ENCODE measurements at places on chromosomes 1 and 21.

DNA sequence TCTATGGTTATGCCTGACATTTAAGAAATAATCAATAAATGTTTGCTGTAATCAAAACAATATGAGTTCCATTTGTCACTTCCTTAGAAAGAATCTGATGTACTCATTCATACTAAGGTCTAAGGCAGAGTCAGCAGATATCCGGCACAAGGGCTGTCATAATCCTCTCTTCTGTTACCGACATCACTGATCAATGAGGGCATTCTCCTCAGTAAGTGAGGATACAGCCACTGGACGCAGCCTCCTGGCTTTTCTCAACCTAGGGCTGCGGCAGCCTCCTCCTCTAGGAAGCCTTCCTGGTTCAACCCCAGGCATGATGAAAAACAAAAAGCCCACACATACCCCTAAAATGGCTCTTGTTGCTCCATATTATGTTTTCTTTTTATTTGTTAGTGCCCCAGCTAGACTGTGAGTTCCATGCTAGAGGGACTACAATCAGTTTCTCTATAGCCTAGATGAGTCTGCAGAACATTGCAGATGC, 40.7 kb upstream of the TENT5C start:
- no peak for DNase-seq
- H3K27ac ChIP-seq: no peak overlapping the region
- no peak overlapping the region for H3K4me3 ChIP-seq
- no peaks in the 10 kb centered on the region for H3K4me1 ChIP-seq

DNA sequence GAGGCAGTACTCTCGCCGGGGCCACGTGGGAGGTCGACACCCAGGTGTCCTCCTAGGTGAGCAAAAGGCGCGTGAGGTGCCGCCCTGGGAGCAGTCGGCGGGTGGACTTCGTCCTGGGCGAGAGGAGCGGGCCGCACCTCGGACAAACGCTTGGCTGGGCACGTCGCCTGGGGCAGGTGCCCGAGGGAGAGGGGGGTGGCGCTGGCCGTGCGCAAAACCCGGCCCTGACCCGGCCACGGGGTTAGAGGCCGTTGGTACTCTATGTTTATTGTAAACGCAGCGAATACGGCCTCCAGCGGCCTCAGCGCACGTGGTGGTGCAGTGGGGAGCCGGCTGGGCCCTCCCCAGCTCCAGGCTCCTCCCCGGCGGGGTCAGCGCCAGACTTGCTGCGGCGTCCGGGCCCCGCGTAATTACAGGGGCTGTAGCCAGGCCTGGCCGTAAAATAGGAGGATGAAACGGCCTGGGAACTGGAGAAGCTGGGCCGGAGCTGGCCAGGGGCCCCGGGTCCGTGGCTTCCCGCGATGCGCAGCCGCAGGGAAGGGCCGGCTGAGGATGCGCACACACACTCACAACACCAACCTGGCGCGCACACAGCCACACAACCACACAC, 1.6 kb upstream of the EFNA1 start:
- H3K36me3 ChIP-seq: no peaks in the 10 kb centered on the region
- peak overlapping the region; percentile 57 for H3K4me3 ChIP-seq
- H3K27ac ChIP-seq: peak overlapping the region; percentile 61
- peaks cover 57% of the 10 kb centered on the region for H3K4me1 ChIP-seq

GRCh38 chr21:27677546-27677945, 710.7 kb upstream of the ADAMTS5 start:
- no peak for DNase-seq
- no peaks in the 10 kb centered on the region for H3K27me3 ChIP-seq
- no peaks in the 10 kb centered on the region for H3K36me3 ChIP-seq
- H3K27ac ChIP-seq: no peak overlapping the region
- no peaks in the 10 kb centered on the region for H3K4me1 ChIP-seq
- no peak overlapping the region for H3K4me3 ChIP-seq

DNA sequence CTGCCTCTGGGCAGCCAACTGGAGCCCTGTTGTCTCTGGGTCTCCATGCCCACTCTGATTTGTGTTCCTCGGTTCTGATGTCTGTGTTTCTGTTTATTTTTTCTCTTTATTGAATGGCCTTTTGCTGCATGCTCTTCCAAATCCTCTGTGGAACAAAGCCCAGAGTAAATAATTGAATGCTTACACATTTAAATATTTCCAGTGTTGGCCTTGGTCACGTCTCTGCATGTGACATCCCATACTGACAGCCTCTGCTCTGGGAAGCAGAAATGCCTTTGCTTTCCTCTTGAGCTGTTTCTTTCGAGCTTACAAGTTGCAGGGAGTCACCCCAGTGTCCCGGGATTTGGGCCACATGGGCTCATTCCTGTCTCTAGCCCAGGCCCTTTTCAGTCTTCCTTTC, 267.9 kb downstream of the PTPRU start:
- DNase-seq: peak; percentile 70
- peaks cover 5% of the 10 kb centered on the region for H3K27me3 ChIP-seq
- H3K27ac ChIP-seq: peak overlapping the region; percentile 4
- peaks cover 25% of the 10 kb centered on the region for H3K4me1 ChIP-seq
- H3K36me3 ChIP-seq: no peaks in the 10 kb centered on the region
- no peak overlapping the region for H3K4me3 ChIP-seq

GRCh38 chr1:73100216-73100615, 817.9 kb upstream of the NEGR1 start:
- no peaks in the 10 kb centered on the region for H3K4me1 ChIP-seq
- H3K27me3 ChIP-seq: no peaks in the 10 kb centered on the region
- H3K4me3 ChIP-seq: no peak overlapping the region
- no peak for DNase-seq
- H3K36me3 ChIP-seq: no peaks in the 10 kb centered on the region
- H3K27ac ChIP-seq: no peak overlapping the region

DNA sequence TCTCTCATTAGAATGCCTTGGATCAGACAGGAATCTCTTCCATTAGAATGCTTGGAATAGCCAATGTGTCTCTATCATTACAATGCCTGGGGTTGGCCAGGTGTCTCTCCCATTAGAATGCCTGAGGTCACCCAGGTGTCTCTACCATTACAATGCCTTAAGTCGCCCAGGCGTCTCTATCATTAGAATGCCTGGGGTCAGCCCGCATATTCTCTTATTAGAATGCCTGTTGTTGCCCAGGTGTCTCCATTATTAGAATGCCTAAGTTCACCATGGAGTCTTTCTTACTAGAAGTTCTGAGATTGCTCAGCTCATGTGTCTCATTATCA, 60.2 kb downstream of the RNF187 start:
- no peak overlapping the region for H3K4me3 ChIP-seq
- H3K27me3 ChIP-seq: peaks cover 2% of the 10 kb centered on the region
- no peaks in the 10 kb centered on the region for H3K4me1 ChIP-seq
- no peak overlapping the region for H3K27ac ChIP-seq

- H3K27ac ChIP-seq: peak overlapping the region; percentile 93
- H3K36me3 ChIP-seq: no peaks in the 10 kb centered on the region
- peak overlapping the region; percentile 69 for H3K4me3 ChIP-seq
- DNase-seq: peak; percentile 35
- H3K27me3 ChIP-seq: no peaks in the 10 kb centered on the region
Observed at GRCh38 chr1:48470481-48470855, 1.5 kb downstream of the SPATA6 start.

GRCh38 chr1:40081871-40082270, 15.2 kb downstream of the PPT1 start:
- DNase-seq: no peak
- H3K4me1 ChIP-seq: no peaks in the 10 kb centered on the region
- no peak overlapping the region for H3K27ac ChIP-seq
- peaks cover 35% of the 10 kb centered on the region for H3K36me3 ChIP-seq

DNA sequence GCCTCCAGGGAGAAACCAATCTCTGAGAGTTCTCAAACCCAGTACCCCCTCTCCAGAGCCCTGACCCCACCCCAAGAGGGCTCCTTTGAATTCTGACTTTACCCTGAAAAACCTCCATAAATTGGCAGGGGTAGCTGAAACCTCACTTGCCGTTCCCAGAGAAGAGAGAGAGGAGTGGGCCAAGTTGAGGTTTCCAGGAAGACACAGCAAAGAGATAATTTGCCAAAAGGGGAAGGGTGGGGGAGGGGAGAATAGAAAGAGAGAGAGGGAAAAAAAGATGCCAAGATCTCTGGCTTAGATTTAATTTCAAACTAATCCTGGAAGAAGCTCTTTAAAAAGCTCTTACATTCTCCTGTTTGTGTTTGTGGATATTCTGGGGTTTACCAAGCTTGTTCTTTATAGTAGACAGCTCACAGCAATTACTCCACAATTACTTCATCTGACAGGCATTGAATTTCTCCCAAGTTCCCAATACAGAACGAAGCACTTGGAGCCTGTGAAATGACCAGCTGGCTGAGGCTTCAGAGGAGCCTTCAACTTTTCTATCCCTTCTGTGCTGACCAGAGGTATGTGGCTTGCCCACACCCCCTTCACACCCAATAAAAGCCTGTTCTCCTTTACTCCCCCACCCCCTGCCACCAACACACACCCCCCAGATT, 1.1 kb upstream of the GRHL3 start:
- H3K36me3 ChIP-seq: no peaks in the 10 kb centered on the region
- H3K27ac ChIP-seq: peak overlapping the region; percentile 78
- peak; percentile 52 for DNase-seq
- H3K4me3 ChIP-seq: no peak overlapping the region

- H3K36me3 ChIP-seq: no peaks in the 10 kb centered on the region
- H3K4me1 ChIP-seq: no peaks in the 10 kb centered on the region
- no peaks in the 10 kb centered on the region for H3K27me3 ChIP-seq
Observed at GRCh38 chr1:150385537-150386445, 21.8 kb downstream of the RPRD2 start.

- peaks cover 78% of the 10 kb centered on the region for H3K36me3 ChIP-seq
- no peak overlapping the region for H3K27ac ChIP-seq
- peaks cover 14% of the 10 kb centered on the region for H3K4me1 ChIP-seq
Observed at GRCh38 chr21:44090325-44090724, 16.9 kb upstream of the PWP2 start.

- DNase-seq: no peak
- no peak overlapping the region for H3K27ac ChIP-seq
- H3K36me3 ChIP-seq: no peaks in the 10 kb centered on the region
- H3K27me3 ChIP-seq: no peaks in the 10 kb centered on the region
- H3K4me1 ChIP-seq: peaks cover 4% of the 10 kb centered on the region
Observed at GRCh38 chr1:197862671-197863070, 39.8 kb upstream of the C1orf53 start.

DNA sequence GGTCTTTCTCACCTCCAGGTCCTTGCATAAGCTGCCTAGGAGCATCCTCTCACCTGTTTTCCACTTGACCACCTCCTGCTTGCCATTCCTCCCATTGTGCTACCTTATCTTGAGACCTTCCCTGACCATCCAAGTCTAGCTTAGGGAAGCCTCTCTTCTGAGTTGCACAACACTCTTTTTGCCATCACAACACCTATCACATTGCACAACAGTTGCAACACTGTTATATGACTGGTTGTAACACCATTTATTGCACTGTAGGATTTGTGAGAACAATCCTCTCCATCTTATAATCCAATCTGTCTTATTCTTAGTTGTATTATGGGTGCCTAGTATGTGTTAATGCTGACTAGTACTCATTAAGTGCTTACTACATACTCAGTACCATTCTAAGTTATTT, 488.7 kb downstream of the OMA1 start:
- no peaks in the 10 kb centered on the region for H3K36me3 ChIP-seq
- H3K27me3 ChIP-seq: no peaks in the 10 kb centered on the region
- H3K4me3 ChIP-seq: no peak overlapping the region
- DNase-seq: no peak

DNA sequence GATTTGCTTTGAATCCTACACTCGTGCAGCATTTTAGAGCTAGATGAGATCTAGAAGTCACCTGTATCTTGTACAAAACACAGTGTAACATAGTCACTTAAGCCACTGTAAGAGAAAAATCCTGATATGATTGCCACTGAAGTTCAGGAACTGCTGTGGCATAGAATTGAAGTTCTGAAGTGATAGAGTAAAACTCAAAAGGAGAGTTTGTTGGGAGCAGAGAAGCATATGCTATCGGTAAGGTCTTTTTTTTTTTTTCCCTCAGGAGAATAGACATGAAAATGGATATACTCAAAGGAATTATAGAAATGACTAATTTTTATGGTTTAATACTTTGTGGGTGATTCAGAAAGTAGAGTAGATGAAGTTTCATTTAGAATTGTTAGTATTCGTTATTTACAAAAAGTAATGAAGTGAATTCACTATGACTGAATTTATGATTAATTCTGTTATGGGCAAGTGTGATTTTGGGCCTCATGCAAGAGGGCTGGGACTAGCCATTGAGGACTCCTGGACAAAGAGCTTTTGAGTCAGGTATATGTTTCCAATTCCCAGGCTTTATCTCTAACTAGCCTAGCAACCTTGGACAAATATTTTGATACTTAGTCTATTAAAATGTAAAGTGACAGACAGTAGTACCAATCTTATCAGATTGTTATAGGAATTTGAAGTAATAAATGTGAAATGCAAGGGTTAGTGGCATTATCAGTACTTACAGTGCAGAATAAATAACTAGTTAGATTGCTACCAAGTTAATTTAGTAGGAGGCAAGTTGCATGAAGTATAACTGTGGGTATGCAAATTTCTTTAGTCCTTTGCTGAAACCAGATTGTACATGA, 3.1 kb downstream of the KCTD3 start:
- no peak overlapping the region for H3K27ac ChIP-seq
- H3K36me3 ChIP-seq: no peaks in the 10 kb centered on the region
- H3K4me1 ChIP-seq: peaks cover 7% of the 10 kb centered on the region
- no peaks in the 10 kb centered on the region for H3K27me3 ChIP-seq
- H3K4me3 ChIP-seq: no peak overlapping the region
- DNase-seq: no peak

GRCh38 chr1:34983700-34984355, 1.3 kb downstream of the TMEM35B start:
- peak overlapping the region; percentile 68 for H3K4me3 ChIP-seq
- no peaks in the 10 kb centered on the region for H3K27me3 ChIP-seq
- no peak for DNase-seq
- H3K4me1 ChIP-seq: peaks cover 10% of the 10 kb centered on the region

DNA sequence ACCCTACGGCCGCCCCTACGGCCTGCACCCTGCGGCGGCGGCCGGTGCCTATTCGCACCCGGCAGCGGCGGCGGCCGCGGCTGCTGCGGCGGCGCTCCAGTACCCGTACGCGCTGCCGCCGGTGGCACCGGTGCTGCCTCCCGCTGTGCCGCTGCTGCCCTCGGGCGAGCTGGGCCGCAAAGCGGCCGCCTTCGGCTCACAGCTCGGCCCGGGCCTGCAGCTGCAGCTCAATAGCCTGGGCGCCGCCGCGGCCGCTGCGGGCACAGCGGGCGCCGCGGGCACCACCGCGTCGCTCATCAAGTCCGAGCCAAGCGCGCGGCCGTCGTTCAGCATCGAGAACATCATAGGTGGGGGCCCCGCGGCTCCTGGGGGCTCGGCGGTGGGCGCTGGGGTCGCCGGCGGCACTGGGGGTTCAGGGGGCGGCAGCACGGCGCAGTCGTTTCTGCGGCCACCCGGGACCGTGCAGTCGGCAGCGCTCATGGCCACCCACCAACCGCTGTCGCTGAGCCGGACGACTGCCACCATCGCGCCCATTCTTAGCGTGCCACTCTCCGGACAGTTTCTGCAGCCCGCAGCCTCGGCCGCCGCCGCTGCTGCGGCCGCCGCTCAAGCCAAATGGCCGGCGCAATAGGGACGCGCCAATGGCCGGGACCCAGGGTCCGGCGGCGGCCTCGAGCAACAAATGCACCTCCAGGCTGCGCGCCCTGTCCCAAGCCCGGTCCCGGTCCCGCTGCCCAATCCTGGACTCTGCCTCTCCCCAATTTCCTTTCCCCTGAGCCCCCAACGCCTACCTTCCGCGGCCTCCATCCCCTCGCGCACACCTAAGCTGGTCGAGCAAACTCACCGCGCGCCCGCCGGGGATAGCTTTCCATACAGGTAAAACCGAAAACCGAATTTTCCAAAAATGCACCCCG, 1.8 kb downstream of the FOXD3 start:
- H3K4me1 ChIP-seq: peaks cover 48% of the 10 kb centered on the region
- H3K4me3 ChIP-seq: peak overlapping the region; percentile 37
- DNase-seq: no peak

All from spinal cord (tissue), 10 donors.